ENCODE measurements at places on chromosomes 13 and 19. TPM values are rescaled to one million over a fixed set of nuclear protein-coding genes. Genes with fewer than 3 reads are reported as not detected.
A peak's percentile ranks its signal among the peaks of the same experiment; 100 is the strongest.

Gene F7
- 1.6 TPM for total RNA-seq

Gene CBARP
- total RNA-seq = 0.84 TPM

Gene MATK
- total RNA-seq = 0.62 TPM

Gene INAFM1
- 6.1 TPM for total RNA-seq

Gene TSHZ3
- 8.0 TPM for total RNA-seq

Gene TEX101
- total RNA-seq = not detected

Gene STAP2
- 4.8 TPM for total RNA-seq

Gene KLK2
- not detected for total RNA-seq

DNA sequence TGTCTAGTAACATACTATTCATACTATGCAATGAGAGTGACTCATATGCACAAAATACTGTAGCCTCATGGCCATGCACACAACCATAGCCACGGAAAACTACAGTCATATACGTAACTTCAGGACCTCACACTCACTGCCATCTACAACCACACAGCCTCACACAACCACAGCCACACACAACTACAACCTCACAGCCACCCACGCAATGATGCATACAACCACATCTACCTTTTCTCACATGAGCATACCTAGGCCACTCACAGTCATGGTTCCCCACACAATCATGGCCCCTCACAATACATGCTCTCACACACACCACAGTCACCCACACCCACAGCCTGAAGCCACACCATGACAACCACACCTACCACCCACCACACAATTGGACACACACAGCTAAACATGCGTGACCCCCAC is 8.7 kb upstream of the TNFSF14 start:
- no peak for DNase-seq

DNA sequence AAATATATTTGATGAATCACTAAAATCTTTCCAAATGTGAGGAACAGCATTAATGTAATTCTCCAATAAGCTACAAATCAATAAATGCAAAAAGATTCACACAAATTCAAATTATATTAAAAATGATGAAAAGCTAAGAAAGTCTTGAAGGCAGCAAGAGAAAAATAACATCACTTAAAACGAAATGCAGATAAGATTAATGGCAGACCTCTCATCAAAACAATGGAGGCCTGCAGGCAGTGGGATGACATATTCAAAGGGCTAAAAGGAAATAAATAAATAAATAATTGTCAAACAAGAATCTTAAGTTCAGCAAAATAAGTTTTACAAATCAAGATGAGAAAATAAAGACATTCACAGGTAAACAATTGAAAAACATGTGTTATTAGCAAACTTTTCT is 952.1 kb downstream of the SLITRK6 start:
- no peak for DNase-seq

- DNase-seq = peak; percentile 44
Measured at GRCh38 chr19:35468637-35469036, 20.6 kb downstream of the FFAR2 start.

DNA sequence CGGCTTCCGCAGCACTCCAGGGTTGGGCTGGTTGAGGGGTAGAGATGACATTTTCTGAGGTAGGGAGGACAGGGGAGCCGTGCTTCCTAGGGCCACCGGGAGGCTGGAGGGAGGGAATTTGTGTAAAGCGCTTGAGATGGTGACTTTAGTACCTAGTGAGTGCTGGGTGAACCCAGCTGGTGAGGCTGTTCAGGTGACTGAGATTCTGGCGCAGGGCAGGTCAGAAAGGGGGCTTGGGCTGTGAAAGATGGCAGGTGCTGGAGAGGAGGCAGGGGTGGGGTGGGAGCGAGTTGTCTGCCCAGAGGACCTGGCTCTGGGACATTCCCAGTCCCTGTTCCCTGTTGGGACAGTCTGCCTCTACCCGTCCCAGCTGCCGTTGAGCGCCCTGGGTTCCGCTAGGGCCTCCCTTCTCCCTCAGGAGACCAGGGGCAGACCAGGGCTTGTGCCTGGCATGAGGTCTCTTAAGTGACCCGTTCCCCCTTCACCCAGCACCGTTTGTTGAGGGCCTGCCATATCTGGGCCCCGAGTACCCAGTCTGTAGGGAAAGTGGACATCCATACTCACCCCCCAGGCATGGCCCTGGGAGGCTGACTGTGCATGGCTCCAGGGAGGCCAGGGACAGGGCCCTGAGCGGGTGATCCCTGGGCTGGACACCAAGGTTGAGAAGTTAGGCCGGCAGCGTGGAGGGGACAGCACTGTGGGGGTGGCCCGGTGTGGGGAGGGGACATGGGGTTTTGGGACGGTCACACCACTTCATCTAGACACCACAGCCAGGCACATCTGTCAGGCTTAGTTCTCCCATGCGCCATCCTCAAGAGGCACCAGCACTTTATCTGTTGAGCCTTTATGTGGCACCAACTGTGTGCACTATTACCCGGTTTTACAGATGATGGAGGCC is 5.0 kb downstream of the PTOV1 start:
- no peak for DNase-seq

DNA sequence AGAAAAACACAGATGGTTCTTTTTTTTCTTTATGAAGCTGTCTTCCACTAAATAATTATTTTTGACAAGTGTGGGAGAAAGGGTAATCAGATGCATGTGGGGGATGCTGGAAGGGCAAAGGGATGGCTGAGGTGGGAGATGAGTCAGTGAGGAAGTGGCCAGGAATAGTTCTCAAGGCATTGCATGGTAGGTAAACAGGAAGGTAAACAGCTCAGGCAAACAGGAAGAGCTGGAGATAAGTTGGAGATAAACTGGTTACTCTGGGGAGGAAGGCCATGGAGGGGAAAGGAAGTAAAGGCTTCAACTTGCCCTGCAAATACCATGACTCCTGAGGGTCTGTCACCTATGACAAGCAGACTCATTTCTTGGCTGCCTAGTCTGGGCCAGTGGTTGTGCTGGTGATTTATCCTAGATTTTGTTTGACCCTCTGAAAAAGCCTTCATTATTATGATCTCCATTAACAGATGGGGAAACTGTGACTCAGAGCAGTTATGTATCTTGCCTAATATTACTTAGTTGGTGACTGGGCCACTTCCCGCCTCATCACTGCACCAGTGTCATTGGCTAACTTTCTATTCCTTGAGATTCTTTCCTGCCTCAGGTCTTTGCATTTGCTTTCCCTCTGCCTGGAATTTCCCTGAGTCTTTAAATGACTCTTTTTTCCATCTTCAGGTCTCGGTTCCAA is 17.1 kb downstream of the ACTL9 start:
- no peak for DNase-seq

GRCh38 chr13:80462567-80462966 is 121.6 kb upstream of the SPRY2 start:
- DNase-seq = no peak

DNA sequence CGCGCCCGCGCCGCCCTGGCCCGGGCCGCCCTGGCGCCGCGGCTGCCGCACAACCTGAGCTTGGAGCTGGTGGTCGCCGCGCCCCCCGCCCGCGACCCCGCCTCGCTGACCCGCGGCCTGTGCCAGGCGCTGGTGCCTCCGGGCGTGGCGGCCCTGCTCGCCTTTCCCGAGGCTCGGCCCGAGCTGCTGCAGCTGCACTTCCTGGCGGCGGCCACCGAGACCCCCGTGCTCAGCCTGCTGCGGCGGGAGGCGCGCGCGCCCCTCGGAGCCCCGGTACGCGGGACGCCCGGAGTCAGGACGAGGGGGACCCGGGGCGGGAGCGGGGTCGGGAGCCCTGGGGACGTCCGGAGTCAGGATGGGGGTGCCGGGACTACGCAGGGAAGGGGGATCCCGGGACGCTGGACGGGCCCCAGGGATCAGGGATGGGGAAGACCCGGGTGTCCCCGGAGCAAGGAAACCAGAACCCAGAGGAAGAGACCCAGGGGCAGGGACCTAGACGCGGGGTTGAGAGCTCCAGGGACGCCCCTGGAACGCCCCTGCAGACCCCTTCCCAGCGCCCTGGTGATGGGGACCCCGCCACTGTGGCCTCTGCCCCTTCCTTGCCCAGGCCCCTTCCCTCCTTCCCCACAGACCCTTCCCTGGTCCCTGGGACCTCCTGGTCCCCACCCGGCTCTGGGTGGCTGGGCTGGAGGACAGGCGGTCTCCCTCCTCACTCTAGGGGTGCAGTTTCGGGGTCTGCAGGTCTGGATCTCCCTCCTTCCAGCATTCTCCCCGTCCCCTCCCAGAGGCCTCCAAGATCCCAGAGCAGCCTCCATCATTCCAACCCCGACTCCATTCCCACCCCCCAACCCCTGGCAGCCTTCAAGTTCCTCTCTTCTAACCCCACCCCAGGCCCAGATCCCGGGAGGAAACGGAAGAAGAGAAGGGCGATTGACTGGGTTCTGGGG is 645 bp downstream of the GRIN3B start:
- DNase-seq = no peak

DNA sequence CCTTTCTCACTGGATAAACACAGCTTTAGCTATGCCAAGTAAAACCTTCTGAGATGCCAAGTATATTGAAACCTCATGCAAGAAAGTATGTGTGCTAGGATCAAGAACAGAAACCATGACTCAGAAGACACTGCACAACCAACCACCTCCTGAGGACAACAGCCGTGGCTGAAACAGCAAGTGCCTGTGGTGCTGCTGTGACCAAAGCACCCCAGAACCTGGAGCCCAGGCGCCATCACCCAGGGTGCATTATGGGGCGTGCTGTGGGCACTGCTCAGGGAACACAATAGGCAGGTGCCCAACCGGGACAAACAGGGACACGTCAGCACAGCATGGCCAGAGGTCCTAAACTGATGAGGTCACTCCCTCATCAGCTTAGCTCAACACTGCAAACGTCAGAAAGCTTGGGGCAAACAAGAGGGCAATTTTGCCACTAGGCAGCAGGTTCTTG is 101.3 kb upstream of the SLC15A1 start:
- peak; percentile 23 for DNase-seq

DNA sequence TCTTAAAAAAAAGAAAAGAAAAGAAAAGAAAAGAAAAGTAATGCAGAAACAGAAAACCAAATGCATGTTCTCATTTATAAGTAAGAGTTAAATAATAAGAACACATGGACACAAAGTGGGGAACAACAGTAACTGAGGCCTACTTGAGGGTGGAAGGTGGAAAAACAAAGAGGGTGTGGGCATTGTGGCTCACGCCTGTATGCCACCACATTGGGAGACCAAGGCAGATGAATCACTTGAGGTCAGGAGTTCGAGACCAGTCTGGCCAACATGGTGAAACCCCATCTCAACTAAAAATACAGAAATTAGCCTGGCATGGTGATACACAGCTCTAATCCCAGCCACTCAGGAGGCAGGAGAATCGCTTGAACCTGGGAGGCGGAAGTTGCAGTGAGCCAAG is 8.1 kb downstream of the ZNF708 start:
- DNase-seq = no peak

DNA sequence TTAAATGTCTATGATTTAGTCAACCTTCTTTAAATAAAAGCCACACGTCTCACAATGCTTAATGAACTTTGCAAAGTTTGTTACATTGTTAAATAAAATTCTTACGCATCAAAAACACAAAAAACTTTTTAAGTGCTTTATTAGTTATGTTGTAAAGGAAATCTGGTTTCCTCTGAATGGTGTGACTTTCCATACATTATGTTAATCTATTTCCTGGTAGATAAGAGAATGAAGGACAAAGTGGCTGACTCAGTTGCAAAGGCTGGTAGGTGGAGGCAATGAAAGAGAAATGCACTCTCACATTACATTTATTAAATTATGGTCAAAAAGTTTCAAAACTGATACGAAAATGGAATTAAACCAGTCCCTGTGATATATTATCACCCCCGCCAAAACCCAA is 15.9 kb downstream of the KLF12 start:
- no peak for DNase-seq

- DNase-seq = peak; percentile 22
Measured at GRCh38 chr13:72255908-72256307, 388.9 kb upstream of the DACH1 start.

DNA sequence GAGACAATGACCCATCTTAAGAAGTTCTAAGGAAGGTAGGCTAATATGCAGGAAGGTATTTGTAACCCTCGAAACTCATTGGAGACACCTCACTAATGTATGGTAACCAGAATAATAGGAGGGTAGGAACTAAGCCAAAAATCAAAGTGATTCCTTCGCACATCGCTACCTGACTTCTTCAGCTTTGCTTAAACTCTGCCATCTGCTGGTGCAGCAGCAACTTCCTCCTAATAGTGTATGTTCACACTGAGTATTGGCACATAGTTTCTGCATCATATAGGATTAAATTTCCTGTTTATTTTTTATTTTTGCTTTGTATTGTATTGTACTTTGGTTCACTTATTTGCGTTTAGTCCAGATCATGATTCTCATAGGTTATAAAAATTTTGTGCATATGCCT is 676.2 kb downstream of the GPC5 start:
- peak; percentile 26 for DNase-seq

DNA sequence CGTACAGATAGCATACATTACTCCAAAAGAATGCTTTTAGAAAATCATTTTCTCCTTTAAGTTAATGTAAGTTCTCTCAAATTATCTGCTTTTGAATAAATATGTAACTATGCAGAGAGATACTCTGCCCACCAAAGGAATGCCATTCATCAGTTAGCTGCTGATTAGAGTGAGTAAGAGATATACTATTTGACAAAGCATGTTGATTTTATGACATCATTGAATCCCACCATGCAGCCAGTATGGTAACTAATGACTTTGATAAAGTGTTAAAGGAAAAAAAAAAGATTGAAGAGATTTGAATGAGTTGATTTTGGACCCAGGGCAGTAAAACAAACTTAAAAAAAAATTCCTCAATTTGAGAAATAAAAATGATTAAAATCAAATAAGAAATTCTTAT is 521.5 kb downstream of the SLITRK6 start:
- DNase-seq = no peak

- no peak for DNase-seq
Measured at GRCh38 chr13:20358022-20358421, 125.9 kb upstream of the GJB6 start.

GRCh38 chr19:5503598-5503997 is 48.4 kb downstream of the ZNRF4 start:
- DNase-seq = no peak

- no peak for DNase-seq
Measured at GRCh38 chr19:40553885-40554857, 22.5 kb upstream of the SHKBP1 start.

GRCh38 chr13:33109801-33110200 is 93.6 kb downstream of the KL start:
- DNase-seq = no peak

- peak; percentile 32 for DNase-seq
Measured at GRCh38 chr13:20160306-20161274, at the start of gene GJA3. TSS of gene GJA3 (minus strand) at chr13:20161052. CDS start at chr13:20143288, 17,764 bp downstream.

GRCh38 chr13:77919246-77919920 is 752 bp upstream of the EDNRB start:
- DNase-seq = peak; percentile 68

DNA sequence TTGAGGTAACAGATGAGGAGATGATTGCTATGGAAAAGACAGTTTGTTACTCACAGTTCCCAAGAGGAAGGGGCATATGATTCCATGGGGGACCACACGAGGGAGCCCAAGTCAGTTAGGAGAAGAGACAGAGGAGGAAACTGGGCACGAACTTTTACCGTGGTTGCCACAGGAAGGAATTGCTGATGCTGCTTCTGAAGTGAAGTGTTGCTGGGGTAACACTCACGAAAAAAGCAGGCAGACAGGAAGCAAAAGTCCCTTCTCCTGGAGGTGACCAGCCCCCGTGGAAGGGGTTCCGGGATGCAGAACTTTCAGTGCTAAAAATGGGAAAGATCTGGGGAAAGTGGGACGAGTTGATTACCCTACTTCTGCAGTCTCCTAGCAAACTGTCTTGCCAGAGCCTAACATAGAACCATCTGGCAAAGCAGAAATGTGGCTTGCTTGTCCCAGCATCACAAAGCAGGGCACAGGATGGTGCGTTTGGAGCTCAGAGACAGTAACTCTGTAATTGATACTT is 35.4 kb upstream of the MAP3K10 start:
- no peak for DNase-seq
